Skeletal muscle tissue (tissue), 5 donors: ENCODE measurements at places on chromosomes 13 and 19. TPM values are rescaled to one million over a fixed set of nuclear protein-coding genes. Genes with fewer than 3 reads are reported as not detected.

The AP1M2 gene
- total RNA-seq = 3.1 TPM

The CFD gene
- total RNA-seq = 33.4 TPM

The MTUS2 gene
- 4.2 TPM for total RNA-seq

The ZNF587 gene
- total RNA-seq = 18.8 TPM

The KIR3DL1 gene
- not detected for total RNA-seq

The IRGC gene
- not detected for total RNA-seq

The S1PR2 gene
- 9.9 TPM for total RNA-seq

The C19orf67 gene
- not detected for total RNA-seq

The RNF113B gene
- total RNA-seq = not detected

The RAX2 gene
- not detected for total RNA-seq

The OR4F17 gene
- total RNA-seq = not detected

The ZNF235 gene
- total RNA-seq = 8.9 TPM
